Activated T-helper 2 cell treated with anti-CD3 and anti-CD28 coated beads, Interferon-gamma antibody, Interleukin-2, Interleukin-4, amounts not matched to agents 10 μg/mL and 5 μg/mL and 100 μg/mL, durations not matched to agents 14 hours and 24 hours and 36 hours (primary cell): ENCODE measurements at places on chromosomes 12 and 14. TPM values are rescaled to one million over a fixed set of nuclear protein-coding genes. Genes with fewer than 3 reads are reported as not detected.
A peak's percentile ranks its signal among the peaks of the same experiment; 100 is the strongest.

FBRSL1 gene
- 66.0 and 67.3 TPM in 2 replicates for total RNA-seq

GRCh38 chr14:44565968-44566367 is 58.9 kb upstream of the FSCB start:
- H3K4me3 ChIP-seq = no peak overlapping the region
- no peak for DNase-seq
- no peaks in the 10 kb centered on the region for H3K27me3 ChIP-seq
- H3K27ac ChIP-seq = no peak overlapping the region

CLEC7A gene
- not detected in 2 replicates for total RNA-seq

GRCh38 chr12:125247477-125247876 is 182.2 kb downstream of the AACS start:
- no peak overlapping the region for H3K4me3 ChIP-seq
- DNase-seq = no peak
- H3K36me3 ChIP-seq = no peaks in the 10 kb centered on the region
- H3K27me3 ChIP-seq = peaks cover 3% of the 10 kb centered on the region

DNA sequence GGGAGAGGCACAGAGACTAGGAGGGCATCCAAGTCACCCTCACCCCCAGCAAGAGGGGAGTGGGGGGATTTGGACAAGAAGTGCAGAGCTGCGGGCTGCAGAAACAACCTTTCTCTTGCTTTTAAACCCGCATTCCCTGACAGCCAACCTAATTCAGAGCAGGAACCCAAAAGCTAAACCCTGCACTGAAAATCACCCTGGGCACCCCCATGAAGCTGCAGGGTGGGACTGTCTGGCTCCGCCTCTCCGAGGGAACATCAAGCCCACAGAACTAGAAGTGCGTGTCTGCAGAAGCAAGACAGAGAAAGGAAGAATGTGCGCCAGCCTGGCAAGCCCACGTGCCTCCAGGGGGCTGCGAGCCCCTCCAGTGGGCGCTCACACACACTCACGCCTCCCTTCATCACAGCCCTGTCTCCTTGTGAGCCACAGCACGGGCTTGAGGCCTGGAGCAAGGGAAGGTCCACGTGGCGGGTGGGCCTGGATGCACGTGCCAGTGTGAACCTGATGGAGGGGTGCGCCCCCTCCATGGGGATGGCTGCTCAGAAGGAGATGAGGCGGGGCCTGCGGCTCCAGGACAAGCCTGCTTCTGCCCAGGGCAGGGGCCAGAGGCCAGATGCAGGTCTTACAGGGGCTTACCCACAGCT is 27.8 kb upstream of the PNMA1 start:
- DNase-seq = peak; percentile 42
- H3K4me1 ChIP-seq = peaks cover 69% of the 10 kb centered on the region
- peaks cover 26% of the 10 kb centered on the region for H3K36me3 ChIP-seq
- H3K27ac ChIP-seq = peak overlapping the region; percentile 80
- no peaks in the 10 kb centered on the region for H3K27me3 ChIP-seq

DNA sequence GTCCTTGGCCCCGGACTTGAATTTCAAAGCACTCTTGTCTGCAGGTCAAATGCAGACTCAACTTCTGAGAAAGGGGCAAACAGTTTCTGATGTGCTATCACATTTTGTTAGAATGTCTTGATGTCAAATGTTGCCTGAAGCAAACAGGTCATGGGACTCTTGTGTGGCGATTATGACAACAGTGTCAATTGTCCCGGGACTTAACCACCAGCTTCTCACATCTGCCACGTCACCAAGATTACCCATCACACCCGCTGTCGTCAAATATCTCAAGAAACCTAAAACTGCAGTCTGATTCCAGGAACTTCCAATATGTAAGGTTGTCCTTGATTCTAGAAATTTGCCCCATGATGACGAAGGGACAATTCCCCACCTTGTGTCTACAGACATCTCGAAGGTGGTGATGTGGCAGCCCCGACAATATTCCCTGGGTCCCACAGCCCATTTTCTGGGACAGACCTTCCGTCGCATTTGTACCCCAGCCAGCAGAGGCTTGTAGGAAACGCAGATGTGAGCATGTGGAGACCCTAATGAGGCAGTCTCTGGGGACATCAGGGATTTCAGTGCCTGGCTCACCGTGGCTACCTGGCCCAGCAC is 21.3 kb downstream of the LRTM2 start:
- no peak overlapping the region for H3K4me3 ChIP-seq
- H3K36me3 ChIP-seq = no peaks in the 10 kb centered on the region
- DNase-seq = no peak
- no peak overlapping the region for H3K27ac ChIP-seq
- no peaks in the 10 kb centered on the region for H3K4me1 ChIP-seq
- no peaks in the 10 kb centered on the region for H3K27me3 ChIP-seq

- no peak for DNase-seq
- peak overlapping the region; percentile 57 for H3K27ac ChIP-seq
- H3K36me3 ChIP-seq = peaks cover 53% of the 10 kb centered on the region
- H3K4me1 ChIP-seq = peaks cover 14% of the 10 kb centered on the region
- H3K4me3 ChIP-seq = no peak overlapping the region
- H3K27me3 ChIP-seq = no peaks in the 10 kb centered on the region
Measured at GRCh38 chr14:34810028-34810427, 65.1 kb downstream of the BAZ1A start.

GRCh38 chr12:5586201-5586600 is 154.3 kb downstream of the NTF3 start:
- H3K36me3 ChIP-seq = no peaks in the 10 kb centered on the region
- no peak overlapping the region for H3K4me3 ChIP-seq
- no peaks in the 10 kb centered on the region for H3K27me3 ChIP-seq
- no peaks in the 10 kb centered on the region for H3K4me1 ChIP-seq

- no peak overlapping the region for H3K27ac ChIP-seq
- H3K4me3 ChIP-seq = no peak overlapping the region
- DNase-seq = no peak
- no peaks in the 10 kb centered on the region for H3K36me3 ChIP-seq
- peaks cover 16% of the 10 kb centered on the region for H3K27me3 ChIP-seq
Measured at GRCh38 chr12:111048991-111049390, 128.6 kb upstream of the MYL2 start.

KRT3 gene
- total RNA-seq = not detected in 2 replicates

GRCh38 chr14:101024686-101025085 is 121.2 kb upstream of the RTL1 start:
- DNase-seq = no peak
- H3K36me3 ChIP-seq = no peaks in the 10 kb centered on the region
- no peak overlapping the region for H3K4me3 ChIP-seq
- no peak overlapping the region for H3K27ac ChIP-seq
- no peaks in the 10 kb centered on the region for H3K27me3 ChIP-seq
